Uterus (tissue), 4 donors: ENCODE measurements at places on chromosomes 1 and 21.
A peak's percentile ranks its signal among the peaks of the same experiment; 100 is the strongest.

DNA sequence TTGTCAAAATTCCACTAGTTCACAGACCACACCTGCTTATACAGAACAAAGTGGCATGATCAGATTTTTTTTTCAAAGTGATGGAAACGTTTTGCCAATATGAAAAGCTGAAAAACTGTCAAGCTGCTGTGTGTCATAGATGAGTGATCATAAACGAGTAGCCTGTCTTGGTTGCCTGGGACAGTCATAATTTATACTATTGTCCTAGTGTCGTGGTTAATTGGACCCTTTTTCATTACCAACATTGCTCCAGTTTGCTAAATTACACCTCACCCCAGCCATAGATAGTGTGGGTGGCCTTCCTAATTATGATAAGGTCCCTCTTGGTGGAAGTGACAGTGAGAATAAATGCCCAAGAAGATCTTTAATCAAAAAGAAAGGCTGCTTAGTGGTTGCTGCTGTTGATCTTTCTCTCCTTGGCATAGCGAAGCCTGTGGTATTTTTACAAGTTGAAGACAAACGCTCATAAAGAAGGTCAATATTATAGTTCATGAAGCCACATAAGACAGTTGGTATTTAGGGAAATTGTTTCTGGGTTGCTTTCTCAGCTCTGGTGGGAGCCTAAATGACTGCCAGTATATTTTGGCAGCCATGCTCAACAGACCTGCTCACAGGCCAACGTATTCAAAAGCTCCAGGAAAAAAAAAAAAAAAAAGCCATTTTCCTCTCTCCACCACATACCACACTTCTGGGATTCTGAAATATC lies 478.1 kb downstream of the PLA2G4A start:
- DNase-seq = no peak

DNA sequence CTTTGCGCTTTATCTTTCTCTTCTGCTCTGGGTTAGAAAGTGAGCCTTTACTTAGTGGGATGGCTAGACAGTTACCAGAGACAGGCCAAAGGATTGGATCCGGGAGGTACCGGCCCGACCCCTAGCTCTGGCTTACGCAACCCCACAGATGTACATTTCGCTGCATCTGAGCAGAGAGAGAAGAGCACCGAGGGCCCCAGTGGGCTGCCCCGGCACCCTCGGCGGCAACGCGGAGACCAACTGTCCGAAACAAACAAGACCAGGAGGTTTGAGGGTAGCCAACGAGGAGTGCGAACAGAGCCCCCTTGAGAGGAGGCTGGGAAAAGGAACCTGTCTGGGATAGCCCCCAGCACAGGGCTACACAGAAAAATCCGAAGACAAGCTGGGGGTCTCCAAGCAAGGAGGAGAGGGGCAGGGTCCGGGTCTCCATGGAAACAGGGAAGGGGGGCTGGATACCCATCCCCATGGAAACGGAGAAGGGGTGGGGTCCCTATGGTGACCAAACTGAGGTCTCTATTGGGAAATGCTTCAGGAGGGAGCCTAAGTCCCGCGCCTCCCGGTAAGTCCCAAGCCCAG lies 373 bp downstream of the MTF1 start:
- no peak for DNase-seq

- no peak for DNase-seq
Observed at GRCh38 chr1:119959268-119960220, 63.2 kb upstream of the ADAM30 start.

DNA sequence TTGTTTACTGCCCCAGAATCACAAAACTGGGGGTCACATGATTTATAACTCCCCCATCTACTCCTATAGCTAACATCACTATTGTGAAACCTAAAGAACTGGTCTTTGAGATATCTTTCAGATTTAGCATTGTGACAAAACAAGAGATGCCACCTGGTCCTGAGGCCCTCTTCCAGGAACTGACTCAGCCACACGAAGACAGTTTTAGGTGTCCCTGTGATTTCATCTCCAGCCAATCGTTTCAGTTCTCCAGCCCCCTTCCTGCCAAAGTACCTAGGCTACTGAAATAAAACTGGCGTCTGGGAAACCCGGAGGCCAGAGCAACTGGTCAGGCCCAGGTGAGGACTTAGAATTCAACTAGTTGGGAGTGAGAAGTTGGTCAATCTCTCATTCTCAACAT lies 36.6 kb downstream of the TBX19 start:
- DNase-seq = no peak

DNA sequence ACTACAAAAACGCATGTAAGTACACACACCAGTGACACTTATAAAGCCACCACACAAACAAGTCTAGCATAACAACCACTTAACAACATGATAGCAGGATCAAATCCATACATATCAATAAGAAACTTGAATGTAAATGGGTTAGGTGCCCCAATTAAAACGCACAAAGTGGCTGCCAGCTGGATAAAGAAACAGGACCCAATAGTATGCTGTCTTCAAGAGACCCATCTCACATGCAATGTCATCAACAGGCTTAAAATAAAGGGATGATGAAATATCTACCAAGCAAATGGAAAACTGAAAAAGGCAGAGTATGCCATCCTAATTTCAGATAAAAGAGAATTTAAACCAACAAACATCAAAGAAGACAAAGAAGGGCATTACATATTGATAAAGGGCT lies 109.6 kb downstream of the SLC5A9 start:
- DNase-seq = no peak

GRCh38 chr1:229068270-229068987 lies 202.5 kb upstream of the RAB4A start:
- no peak for DNase-seq

- DNase-seq = no peak
Observed at GRCh38 chr1:229479660-229480399, 28.3 kb downstream of the NUP133 start.

- DNase-seq = peak; percentile 86
Observed at GRCh38 chr1:19735440-19736127, 64.1 kb downstream of the TMCO4 start.

DNA sequence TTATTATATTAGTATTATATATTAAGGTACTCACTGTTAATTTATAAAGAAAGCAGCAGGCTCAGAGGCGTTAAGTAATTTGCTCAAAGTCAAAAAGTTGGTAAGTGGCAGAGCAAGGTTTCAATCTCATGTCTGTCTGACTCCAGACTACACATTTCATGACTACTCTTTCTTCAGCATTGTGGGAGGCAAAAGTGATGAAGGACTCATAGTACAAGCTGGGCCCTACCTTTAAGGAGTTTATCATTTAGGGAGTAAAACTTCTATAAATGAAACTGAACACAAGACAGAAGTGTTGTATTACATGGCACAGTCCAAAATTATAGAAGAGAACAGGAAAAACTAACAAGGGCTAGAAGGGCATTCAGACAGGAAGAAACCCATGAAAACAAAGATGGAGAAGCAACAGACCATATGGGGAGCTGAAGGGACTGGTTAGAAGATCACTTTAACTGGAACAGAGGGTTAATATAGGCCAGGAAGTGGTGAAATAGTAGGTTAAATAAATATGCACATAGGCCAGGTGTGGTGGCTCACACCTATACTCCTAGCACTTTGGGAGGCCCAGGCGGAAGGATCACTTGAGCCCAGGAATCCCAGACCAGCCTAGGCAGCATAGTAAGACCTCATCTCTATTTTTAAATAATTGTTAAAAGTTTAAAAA lies 11.5 kb downstream of the SORT1 start:
- DNase-seq = no peak

DNA sequence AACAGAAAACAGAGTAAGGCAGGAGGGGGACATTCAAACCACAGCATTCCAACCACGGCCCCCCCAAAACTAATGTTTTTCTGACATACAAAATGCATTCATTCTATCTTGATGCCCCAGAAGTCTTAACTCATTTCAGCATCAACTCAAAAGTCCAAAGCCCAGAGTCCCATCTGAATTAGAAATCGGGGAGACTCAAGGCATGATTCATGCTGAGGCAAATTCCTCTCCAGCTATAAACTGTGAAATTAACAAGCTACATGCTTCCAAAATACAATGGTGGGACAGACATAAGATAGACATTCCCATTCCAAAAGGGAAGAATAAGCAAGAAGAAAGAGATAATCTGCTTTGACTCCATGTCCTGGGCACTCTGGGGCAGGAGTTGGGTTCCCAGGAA lies 73.9 kb downstream of the KCNJ15 start:
- DNase-seq = no peak

GRCh38 chr1:167059045-167059808 lies 30.9 kb downstream of the GPA33 start:
- peak; percentile 69 for DNase-seq

- no peak for DNase-seq
Observed at GRCh38 chr1:15765495-15766194, 7.0 kb downstream of the FBLIM1 start.
